ENCODE measurements at places on chromosomes 5 and 9.

DNA sequence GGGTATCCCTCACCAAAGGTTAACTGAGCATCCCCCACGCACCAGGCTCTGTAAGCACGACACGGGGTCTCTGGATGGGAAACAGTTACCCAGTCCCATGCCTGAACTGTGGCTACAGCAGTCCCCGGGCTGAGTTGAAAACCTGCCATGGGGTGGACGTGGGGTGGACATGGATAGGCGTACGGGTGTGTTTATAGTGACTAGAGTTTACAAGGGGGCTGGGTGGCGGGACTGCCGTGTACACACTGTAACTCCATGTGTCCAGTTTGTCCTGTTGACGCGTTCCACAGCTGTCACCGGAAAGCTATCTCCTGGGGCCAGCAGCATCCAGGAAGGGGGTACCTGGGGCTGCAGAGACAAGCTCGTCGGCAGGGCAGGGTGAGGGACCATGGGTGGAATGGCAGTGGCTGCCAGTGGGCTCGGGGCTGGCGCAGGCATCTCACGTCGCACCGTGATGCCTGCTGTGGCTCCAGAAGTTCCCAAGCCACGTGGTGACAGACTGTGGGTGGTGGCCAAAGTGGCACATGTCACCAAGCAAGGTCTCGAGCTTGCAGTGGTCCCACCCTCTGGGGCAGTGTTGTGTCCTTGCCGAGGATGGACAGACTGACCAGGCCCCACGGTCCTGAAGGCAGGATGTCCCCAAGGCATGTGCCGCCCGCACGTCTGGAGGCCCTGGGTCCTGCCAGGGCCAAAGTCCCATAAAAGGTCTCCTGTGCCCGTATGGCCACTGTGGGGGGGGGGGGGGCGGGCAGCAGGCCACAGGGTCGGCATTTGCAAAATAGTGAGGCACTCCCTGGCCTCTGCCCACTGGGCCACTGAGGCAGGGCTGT, 29.3 kb upstream of the RNF130 start:
- DNase-seq, result no peak

DNA sequence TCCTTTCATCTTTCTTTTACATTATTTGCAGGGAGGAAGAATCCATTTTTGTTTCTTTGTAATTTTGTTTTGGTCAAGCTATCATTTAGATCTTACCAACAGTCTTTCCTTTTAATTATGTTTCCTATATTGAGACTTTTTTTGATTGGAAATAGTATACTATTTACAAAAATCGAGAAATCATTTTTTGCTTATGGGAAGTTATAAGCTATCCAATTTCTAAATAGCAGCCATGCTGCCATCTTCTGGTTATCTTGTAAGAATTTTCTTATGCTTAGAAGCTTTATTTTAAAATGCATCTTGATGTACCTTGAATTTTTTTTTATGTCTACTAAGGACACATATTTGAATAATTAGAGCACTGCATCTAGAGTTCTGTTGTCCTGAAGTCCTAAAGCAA, 821.2 kb downstream of the PTPRD start:
- no peak for DNase-seq

- DNase-seq, result no peak
Observed at GRCh38 chr5:109354761-109355160, 55.0 kb downstream of the PJA2 start.

DNA sequence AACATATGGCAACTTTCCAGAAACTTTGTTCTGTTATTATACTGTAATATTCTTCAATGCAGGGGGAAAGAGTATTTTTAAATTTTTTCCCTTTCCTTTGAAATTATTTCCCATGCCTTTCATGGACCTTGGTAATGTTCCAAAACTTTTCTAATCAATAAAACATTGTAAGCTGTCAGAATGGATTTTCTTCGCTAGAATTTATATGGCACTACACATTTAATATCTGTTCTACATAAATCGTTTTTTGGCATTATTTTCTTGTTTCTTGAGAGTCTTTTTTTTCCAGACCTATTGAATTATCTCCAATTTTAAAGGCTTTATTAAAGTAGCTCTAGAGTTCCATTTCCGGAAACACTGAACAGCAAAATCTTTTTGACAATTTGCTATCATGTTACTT, 249.0 kb downstream of the TMEM167A start:
- DNase-seq, result no peak

GRCh38 chr9:83544002-83544698, 5.9 kb upstream of the FRMD3 start:
- DNase-seq, result no peak

DNA sequence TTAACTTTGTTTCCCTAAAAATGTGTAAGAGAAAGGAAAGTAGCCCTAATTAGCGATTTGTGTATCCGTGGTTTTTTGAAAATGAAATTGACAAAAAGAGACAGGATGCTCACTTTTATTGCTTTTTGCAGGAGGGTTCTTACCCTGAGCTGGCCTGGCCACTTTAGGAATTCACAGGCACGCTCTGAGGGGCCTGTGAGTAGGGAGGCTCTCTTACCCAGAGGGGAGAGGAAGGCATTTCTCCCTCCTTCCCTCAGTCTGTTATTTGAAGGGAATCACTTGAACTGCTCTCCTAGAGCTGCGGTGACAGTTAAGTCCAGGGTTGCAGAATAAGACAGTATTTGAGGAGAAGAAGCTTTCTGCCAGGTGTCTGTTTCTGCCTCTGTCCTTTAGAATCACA, 16.7 kb downstream of the PIK3R1 start:
- no peak for DNase-seq

DNA sequence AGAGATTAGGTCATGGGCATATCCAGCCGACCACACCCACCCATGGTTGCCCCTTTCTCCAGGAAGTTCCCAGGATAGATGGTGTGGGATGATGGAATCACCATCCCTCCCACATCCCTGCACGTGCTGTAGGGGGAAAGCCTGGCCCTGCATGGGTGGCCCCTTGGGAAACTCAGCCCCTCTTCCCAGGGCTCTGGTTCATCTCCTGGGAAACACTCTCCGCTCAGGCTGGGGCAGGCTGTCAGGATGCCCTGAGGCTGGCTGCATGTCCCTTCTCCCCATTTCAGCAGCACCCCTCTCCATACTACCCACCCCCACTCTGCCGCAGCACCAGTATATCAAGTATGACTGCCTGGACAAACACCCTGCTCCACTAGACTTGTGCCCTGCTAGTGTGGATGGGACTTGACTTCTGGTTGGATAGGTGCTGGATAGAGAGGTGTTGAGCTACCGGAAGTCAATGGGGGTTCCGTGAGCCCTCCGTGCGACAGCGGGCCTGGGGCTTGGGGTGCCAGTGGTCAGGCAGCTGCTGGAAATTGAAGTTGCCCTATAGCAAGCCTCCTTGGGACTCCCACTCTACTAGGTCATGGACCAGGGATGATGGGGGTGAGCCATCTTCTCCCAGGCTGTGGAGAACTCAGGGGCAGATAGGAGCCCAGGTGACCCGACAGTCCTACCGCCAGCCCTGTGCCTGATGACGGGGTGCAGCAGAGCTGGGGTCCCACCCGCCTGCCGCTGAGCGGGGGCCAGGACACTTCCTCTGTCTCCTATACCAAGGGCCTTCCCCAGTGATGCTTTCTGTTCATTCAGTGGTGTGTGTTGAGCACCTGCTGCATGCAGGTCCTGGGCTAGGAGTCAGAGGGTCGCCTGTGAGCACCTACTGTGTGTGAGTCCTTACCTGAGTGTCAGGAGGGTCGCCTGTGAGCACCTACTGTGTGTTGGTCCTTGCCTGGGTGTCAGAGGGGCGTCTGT, 69.4 kb upstream of the COL5A1 start:
- DNase-seq, result no peak

GRCh38 chr5:16936989-16937438, 926 bp upstream of the MYO10 start:
- no peak for DNase-seq

DNA sequence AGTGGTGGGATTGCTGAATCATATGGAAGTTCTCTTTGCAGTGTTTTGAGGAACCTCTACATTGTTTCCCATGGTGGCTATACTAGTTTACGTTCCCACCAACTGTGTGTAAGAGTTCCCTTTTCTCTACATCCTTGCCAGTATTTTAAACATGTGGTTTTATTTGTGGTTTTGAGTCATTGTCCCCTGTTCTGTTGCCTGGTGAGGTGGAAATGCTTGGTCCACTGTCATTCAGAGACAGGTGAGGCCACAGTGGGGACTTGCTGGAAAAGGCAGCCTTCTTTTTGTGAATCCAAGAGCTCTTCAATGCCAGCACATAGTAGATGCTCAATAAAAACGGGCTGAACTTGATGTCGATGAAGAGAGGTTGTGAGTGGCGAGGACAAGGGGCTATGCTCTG, 44.2 kb downstream of the SH3PXD2B start:
- DNase-seq, result no peak

GRCh38 chr5:6176102-6176693, 202.1 kb downstream of the MED10 start:
- no peak for DNase-seq

DNA sequence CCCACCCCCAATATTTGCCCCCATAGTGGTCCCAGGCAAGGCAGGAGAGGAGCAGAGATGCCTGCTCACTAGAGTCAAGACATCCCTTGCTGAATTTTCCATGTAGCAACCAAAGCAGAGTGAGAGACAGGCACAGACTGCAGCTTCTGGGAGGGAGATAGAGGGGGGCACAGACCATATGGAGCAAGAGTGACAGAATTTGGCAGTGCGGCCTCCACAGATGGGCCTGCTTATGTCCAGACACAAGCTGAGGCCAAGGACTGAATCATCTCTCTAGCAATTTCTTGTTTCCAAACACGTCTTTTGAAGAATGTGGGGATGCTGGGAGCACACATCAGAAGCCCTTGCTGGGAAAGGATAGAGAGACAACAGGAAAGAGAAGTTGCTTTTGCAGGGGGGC, 53.0 kb upstream of the ALDH1B1 start:
- no peak for DNase-seq

DNA sequence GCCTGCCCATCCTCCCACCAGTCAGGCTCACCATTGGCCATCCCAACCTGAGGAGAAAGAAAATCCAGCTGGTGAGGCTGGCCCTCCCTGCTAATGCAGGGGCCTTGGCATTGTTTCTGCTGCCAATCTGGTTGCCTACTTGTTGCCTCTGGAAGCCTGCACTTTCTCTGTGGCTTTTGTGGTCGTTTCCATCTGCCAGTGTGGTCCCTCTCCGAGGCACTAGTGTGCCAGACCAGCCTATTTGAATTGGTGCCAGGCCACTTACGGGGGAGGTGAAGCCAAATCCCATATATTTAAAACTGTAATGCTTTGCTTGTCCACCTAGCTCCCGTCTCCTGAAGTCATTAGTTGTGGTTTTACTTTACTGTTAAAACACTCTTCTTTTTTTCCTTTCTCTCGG, 213.4 kb upstream of the ADAMTSL1 start:
- no peak for DNase-seq

- DNase-seq, result no peak
Observed at GRCh38 chr5:109180668-109181067, 229.1 kb downstream of the PJA2 start.

GRCh38 chr5:146398826-146399225, 48.3 kb upstream of the TCERG1 start:
- DNase-seq, result no peak

- no peak for DNase-seq
Observed at GRCh38 chr9:2128141-2128540, 113.0 kb downstream of the SMARCA2 start.

DNA sequence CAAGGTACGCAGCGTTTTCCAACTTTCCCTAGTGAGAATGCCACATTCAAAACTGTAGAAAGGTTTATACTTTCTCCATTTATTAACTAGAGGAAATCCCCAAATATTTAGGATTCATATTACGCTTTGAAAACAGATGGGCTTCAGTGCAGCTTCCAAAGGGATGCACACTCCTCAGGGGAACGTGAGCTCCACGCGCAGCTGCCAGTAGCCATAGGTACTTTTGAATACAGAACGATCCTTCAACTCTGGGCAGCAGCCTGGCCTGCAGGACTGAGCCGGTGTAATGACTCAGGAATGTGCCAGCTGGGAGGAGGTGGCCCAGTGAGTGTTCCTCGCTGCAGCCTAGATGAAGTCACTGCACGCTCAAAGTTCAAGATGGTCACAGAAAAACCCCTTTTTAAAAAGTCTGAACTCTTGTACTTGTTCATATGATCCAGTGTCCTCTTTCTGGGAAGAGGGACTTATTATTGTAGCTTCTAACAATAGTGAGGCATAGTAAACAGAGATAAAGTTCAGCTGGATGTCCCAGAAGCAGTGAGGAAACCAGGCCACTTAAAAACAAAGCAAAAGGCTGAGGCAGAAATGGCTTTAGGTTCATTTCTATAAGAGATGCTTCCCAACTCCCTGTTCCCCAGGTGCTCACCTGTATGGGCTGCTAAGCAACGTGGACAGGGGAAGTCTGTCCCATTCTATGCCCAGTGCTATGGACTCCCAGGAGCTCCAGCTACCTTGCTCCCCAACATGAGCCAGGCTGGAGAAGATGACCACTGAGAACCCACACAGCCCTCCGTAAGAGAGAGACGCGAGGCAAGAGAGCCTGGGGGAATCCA, 130.0 kb downstream of the LHFPL2 start:
- no peak for DNase-seq
